ENCODE measurements at places on chromosomes 7 and 10. TPM values are rescaled to one million over a fixed set of nuclear protein-coding genes. Genes with fewer than 3 reads are reported as not detected.

VPS37D gene
- total RNA-seq, result 6.0 TPM

ZDHHC6 gene
- 12.2 TPM for total RNA-seq

MACROH2A2 gene
- 0.99 TPM for total RNA-seq

SRRM3 gene
- total RNA-seq, result 13.8 TPM

GRCh38 chr10:112243713-112244112 lies 39.5 kb upstream of the TECTB start:
- H3K27ac ChIP-seq, result no peak overlapping the region
- no peaks in the 10 kb centered on the region for H3K4me1 ChIP-seq
- no peak for DNase-seq
- H3K4me3 ChIP-seq, result no peak overlapping the region
- no peaks in the 10 kb centered on the region for H3K36me3 ChIP-seq

- no peaks in the 10 kb centered on the region for H3K4me1 ChIP-seq
- H3K27me3 ChIP-seq, result no peaks in the 10 kb centered on the region
- DNase-seq, result no peak
- H3K27ac ChIP-seq, result no peak overlapping the region
These were observed 283.0 kb upstream of the KLF6 start for GRCh38 chr10:4067931-4068561.

PWWP2B gene
- total RNA-seq, result 31.9 TPM

GDF2 gene
- total RNA-seq, result not detected

ZNF735 gene
- not detected for total RNA-seq

GRCh38 chr10:60760711-60761210 lies 17.5 kb upstream of the CDK1 start:
- H3K27me3 ChIP-seq, result no peaks in the 10 kb centered on the region
- no peak for DNase-seq
- H3K36me3 ChIP-seq, result no peaks in the 10 kb centered on the region

DNA sequence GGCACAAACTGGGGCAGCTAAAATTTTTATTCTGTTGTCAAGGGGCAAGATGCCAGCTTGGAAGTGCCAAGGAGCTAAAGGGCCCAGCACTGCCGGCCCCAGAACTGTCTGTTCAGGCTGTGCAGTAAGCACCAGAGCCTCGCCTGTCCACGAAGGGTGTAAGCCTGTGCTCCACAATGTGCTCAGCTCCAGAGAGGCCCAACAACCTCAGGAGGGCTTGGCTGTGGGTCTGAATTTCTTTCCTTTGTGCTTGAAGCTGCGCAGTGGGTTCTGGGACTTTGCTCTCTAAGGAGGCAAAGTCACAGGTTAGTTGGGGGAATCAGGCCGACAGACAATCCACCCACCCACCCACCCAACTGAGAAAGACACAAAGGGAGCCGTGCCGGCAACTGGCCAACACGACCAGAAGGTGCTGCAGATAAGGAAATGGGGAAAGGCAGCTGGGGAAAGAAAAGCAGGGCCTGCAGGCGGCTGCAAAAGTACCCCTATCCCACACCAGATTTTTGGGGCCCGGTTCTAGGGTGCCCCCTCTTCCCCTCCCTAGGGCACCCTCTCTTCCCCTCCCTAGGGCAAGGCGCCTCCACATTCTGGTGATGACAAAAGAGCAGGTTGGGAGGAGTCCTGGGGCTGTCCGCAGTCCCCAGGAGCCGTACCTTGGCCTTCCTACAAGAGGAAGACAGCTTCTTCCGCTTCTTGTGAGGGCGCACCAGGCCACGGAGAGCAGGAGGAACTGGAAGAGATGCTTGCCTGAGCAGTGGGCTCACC lies 7.7 kb downstream of the DDX56 start:
- H3K36me3 ChIP-seq, result peaks cover 24% of the 10 kb centered on the region
- H3K4me3 ChIP-seq, result no peak overlapping the region
- H3K27me3 ChIP-seq, result no peaks in the 10 kb centered on the region
- no peak for DNase-seq
- H3K4me1 ChIP-seq, result peaks cover 7% of the 10 kb centered on the region
- H3K27ac ChIP-seq, result no peak overlapping the region

DNA sequence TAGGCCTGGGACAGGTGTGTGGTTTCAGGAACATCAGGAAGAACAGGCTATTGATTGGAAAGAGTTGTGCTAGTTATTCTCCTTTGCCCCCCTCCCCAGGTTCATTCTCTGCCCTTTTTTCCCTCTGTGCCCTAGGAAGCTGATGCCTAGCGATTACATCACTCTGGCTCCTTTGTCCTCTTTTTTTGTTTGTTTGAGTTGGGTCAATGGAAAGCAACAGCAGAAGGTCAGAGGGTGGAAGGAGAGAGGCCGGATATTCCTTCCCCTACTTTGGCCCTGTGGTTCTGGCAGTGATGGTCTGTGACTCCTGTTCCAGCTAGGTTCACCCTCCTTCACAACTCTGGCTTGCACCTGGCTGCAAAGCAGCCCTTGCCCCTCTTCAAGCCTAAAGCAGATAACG lies 18.9 kb downstream of the LOXL4 start:
- H3K4me3 ChIP-seq, result no peak overlapping the region
- H3K36me3 ChIP-seq, result peaks cover 2% of the 10 kb centered on the region
- H3K4me1 ChIP-seq, result no peaks in the 10 kb centered on the region
- no peaks in the 10 kb centered on the region for H3K27me3 ChIP-seq
- no peak overlapping the region for H3K27ac ChIP-seq

DNA sequence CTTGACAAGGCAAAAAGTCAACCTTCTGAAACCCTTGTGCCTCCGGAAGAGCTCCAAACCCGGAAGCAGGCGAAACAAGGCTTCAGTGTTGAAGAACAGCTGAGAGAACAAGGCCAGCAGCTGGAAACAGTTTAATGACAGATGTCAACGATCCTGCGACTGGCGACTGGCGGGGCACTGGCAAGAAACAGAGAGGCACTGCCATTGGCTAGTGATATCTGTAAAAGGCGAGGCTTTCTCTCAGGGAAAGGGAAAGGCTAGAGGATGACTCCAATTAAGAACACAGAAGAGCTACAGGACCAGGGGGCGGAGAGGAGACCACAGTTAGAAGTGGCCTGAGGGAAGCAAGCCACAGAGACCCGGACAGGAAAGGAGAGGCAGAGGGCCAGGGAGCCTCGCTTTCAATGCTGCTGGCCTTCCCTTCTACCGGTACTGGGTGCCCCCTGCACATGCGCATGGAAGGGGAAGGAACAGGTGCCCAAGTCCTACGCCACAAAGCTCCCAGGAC lies 19.4 kb downstream of the ITGB1 start:
- H3K4me3 ChIP-seq, result no peak overlapping the region
- H3K4me1 ChIP-seq, result peaks cover 62% of the 10 kb centered on the region
- H3K27me3 ChIP-seq, result no peaks in the 10 kb centered on the region
- peak; percentile 42 for DNase-seq

GPR26 gene
- not detected for total RNA-seq

DNA sequence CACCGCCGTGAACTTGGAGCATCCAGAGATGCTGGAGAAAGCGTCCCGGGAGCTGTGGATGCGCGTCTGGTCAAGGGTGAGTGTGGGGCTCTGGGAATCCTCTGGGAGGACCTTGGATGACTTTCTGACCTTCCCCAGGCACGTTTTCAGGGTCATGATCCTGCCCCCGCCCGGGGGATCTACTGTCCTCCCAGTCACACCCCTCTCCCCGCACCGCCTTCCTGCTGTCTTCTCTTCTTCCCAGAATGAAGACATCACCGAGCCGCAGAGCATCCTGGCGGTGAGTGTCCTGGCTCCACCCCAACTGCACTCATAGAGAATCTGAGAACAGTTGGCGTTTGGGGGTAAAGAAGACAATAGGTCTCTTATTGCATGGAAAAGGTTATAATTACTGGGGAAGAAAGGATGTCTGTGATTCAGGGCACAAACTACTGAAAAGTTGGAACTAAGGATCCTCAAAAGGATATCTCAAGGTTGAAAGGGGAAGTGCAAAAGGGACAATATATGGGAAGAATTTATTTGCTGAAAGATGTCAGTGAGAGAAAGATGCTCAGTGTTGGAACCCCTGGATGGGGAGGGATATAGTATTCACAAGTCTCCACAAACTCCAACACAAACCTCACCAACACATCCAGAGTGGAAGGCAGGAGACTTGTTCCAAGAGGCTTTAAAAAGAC lies 1.9 kb downstream of the GSTK1 start:
- no peaks in the 10 kb centered on the region for H3K36me3 ChIP-seq
- no peak for DNase-seq
- no peak overlapping the region for H3K27ac ChIP-seq
- H3K4me1 ChIP-seq, result peaks cover 22% of the 10 kb centered on the region
- no peaks in the 10 kb centered on the region for H3K27me3 ChIP-seq

OR2A42 gene
- total RNA-seq, result not detected

HYAL4 gene
- total RNA-seq, result not detected

DNA sequence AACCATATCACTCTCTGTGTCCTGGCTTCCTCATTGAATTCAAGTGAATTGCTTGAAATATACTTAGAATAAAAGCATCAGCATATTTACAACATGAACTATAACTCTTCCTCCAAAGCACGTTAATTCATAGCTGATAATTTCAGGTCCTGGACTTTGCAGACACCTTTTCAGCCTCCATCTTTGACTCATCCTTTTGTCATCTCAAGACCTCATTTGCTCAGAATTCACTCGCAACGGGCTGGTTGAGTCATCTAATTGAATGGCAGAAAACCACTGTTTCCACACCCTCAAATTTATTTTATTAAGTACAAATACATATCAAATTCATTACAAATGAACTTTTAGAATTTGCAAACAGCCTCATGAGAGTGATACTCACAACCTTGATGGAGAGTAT lies 545.7 kb downstream of the GATA3 start:
- DNase-seq, result no peak
- no peak overlapping the region for H3K27ac ChIP-seq
- H3K27me3 ChIP-seq, result no peaks in the 10 kb centered on the region
- no peak overlapping the region for H3K4me3 ChIP-seq
- H3K36me3 ChIP-seq, result no peaks in the 10 kb centered on the region
- H3K4me1 ChIP-seq, result no peaks in the 10 kb centered on the region

- no peaks in the 10 kb centered on the region for H3K4me1 ChIP-seq
- no peaks in the 10 kb centered on the region for H3K27me3 ChIP-seq
- no peak for DNase-seq
- H3K4me3 ChIP-seq, result no peak overlapping the region
- no peak overlapping the region for H3K27ac ChIP-seq
These were observed 18.3 kb upstream of the PODXL start for GRCh38 chr7:131574741-131575140.

CHST15 gene
- total RNA-seq, result 21.5 TPM

- no peaks in the 10 kb centered on the region for H3K4me1 ChIP-seq
- no peaks in the 10 kb centered on the region for H3K27me3 ChIP-seq
- no peaks in the 10 kb centered on the region for H3K36me3 ChIP-seq
- no peak overlapping the region for H3K27ac ChIP-seq
These were observed 51.1 kb upstream of the PODXL start for GRCh38 chr7:131607291-131608115.

CPN1 gene
- not detected for total RNA-seq

Measured in body of pancreas (tissue), 4 donors.